Tongue (tissue), 3 donors: ENCODE measurements at places on chromosomes 4 and X. TPM values are rescaled to one million over a fixed set of nuclear protein-coding genes. Genes with fewer than 3 reads are reported as not detected.

The ARHGAP36 gene
- 172 TPM for total RNA-seq

GRCh38 chr4:78749258-78749971 is 26.7 kb upstream of the BMP2K start:
- no peak for DNase-seq

The CACNA1F gene
- not detected for total RNA-seq

GRCh38 chrX:9390693-9391368 is 74.0 kb upstream of the TBL1X start:
- no peak for DNase-seq

GRCh38 chr4:129821963-129822362 is 726.0 kb downstream of the C4orf33 start:
- DNase-seq = no peak
